GM12878 (cell line): ENCODE measurements at places on chromosomes 1 and 21. TPM values are rescaled to one million over a fixed set of nuclear protein-coding genes. Genes with fewer than 3 reads are reported as not detected.
A peak's percentile ranks its signal among the peaks of the same experiment; 100 is the strongest.

The HES5 gene
- polyA plus RNA-seq: not detected in 2 replicates

The OR2G6 gene
- polyA plus RNA-seq: 0.47 and 0.74 TPM in 2 replicates

The PROK1 gene
- polyA plus RNA-seq: not detected in 2 replicates

The ZSWIM5 gene
- 0.07 TPM in 1 of 2 replicates, not detected in the other for polyA plus RNA-seq

The RHBDL2 gene
- not detected in 2 replicates for polyA plus RNA-seq

The LCE1B gene
- 3.1 and 3.3 TPM in 2 replicates for polyA plus RNA-seq

The HSF2BP gene
- 0.14 and 0.53 TPM in 2 replicates for polyA plus RNA-seq

DNA sequence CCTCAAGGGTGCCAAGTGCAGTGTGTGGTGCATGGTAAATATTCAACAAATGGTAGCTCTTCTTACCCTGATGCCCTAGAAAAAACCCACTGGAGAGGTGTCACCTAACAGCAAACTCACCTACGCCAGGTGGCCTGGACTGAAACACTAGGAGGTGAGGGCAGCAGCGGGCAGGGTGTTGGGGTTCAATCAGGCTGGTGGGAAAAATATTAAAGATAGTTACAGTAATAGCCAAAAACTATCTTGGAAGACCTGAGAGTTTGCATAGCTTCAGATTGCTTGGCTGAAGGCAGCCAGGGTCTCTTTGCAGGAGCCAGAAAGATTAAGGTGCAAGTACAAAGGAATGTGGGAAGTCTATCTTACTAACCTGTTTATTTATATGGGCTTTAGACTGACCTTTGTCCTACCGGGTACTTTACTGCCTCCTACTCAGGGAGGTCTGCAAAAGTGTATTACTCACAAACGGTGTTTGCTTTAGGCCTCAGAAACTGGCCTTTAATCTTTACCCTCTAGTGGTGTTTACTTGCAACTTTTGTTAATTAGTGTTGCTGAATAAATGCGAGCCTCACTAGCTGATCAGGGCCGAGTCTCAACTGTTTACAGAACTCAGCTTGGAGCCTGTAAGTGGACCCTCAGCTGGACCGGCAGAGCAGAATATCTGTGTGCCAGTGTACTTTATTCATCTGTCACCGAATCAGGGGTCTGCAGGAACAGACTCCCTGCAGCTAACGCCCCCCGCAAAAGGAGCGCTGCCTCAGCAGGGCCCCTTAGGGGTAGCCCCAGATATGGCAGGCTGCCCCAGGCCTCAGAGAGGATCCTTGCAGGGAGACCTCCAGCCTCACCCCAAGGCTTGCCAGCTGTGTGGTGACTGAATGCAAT, 63.9 kb downstream of the SYF2 start:
- H3K36me3 ChIP-seq: no peaks in the 10 kb centered on the region
- no peak for DNase-seq
- no peak overlapping the region for H3K27ac ChIP-seq
- H3K4me3 ChIP-seq: no peak overlapping the region
- no peaks in the 10 kb centered on the region for H3K27me3 ChIP-seq

GRCh38 chr1:29032841-29033240, 90.9 kb downstream of the TMEM200B start:
- H3K4me1 ChIP-seq: no peaks in the 10 kb centered on the region
- H3K27ac ChIP-seq: no peak overlapping the region
- DNase-seq: no peak
- H3K4me3 ChIP-seq: no peak overlapping the region
- no peaks in the 10 kb centered on the region for H3K27me3 ChIP-seq
- H3K36me3 ChIP-seq: no peaks in the 10 kb centered on the region; the same call in 1 of the 2 replicates

- no peak overlapping the region for H3K27ac ChIP-seq
- no peaks in the 10 kb centered on the region for H3K4me1 ChIP-seq
- no peaks in the 10 kb centered on the region for H3K27me3 ChIP-seq
- no peaks in the 10 kb centered on the region; the same call in 1 of the 2 replicates for H3K36me3 ChIP-seq
- no peak overlapping the region for H3K4me3 ChIP-seq
- no peak for DNase-seq
These were observed 27.8 kb upstream of the ALDH9A1 start for GRCh38 chr1:165726169-165726568.

- no peak overlapping the region for H3K27ac ChIP-seq
- no peak for DNase-seq
- H3K4me1 ChIP-seq: no peaks in the 10 kb centered on the region
- H3K4me3 ChIP-seq: no peak overlapping the region
These were observed 49.0 kb downstream of the ABCA4 start for GRCh38 chr1:94071976-94072375.

- no peak overlapping the region for H3K4me3 ChIP-seq
- no peaks in the 10 kb centered on the region for H3K36me3 ChIP-seq
- H3K4me1 ChIP-seq: no peaks in the 10 kb centered on the region
- H3K27me3 ChIP-seq: 0 out of 2 replicates have a peak, but pooled peaks cover 3% of the 10 kb centered on the region
These were observed 143.2 kb upstream of the CSF3R start for GRCh38 chr1:36625935-36626310.

DNA sequence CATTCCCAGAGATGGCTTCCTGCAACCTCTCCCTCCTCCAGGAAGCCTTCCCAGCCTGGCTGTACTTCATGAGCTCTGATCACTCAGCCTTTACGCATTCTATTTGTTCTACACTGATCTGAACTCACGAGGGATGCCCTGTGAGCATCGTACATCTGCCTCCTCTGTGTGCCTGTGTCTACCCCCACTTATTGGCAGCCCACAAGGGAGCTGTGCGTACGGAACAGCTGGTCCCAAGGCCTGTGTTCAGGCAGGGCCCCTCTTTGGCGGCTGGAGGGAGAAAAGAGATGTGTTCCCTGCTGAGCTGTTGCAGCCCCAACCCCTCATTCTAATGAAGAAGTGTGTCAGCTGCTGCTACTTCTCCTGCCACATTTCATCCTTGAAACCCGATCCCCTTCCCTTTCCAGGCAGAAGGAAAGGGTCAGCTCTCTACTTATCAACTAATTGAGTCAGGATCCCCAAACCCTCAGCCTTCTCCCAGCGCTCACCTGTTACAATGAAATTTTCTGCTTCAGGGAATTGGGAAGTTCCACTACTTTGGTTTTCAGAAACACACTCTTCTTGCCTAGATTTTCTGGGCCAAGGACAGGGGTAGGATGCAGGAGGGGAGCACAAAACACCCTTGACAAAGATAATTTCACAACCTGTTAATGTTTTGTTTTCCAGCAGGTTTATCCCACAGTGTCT, 3.2 kb downstream of the INKA2 start:
- no peak for DNase-seq
- no peaks in the 10 kb centered on the region for H3K36me3 ChIP-seq

- H3K36me3 ChIP-seq: no peaks in the 10 kb centered on the region
- peaks cover 2% of the 10 kb centered on the region; the same call in 1 of the 2 replicates for H3K27me3 ChIP-seq
- peak overlapping the region; percentile 36; the same call in 1 of the 2 replicates for H3K4me3 ChIP-seq
- no peak overlapping the region for H3K27ac ChIP-seq
- DNase-seq: peak; percentile 59
These were observed 1.6 kb upstream of the MMP23B start for GRCh38 chr1:1630191-1630964.

DNA sequence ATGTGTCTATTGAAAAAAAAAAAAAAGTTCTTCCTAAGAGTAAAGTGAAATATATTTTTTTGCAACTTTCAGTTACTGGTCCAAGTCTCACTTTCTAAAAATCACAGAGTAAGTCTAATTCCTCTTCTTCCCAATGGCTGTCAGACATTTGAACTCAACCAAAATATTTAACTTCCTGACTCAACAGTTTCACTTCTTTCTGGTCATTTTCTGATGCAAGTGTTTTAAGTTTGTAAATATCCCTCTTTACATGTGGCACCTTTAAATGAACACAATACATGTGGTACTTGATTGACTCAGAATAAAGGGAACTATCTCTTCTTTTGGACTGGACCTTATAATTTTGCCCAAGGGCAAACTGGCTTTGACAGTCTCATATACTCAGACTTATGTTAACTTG, 76.7 kb downstream of the ASH1L start:
- no peaks in the 10 kb centered on the region for H3K4me1 ChIP-seq
- H3K27me3 ChIP-seq: no peaks in the 10 kb centered on the region
- DNase-seq: peak; percentile 25
- no peak overlapping the region; the same call in 1 of the 2 replicates for H3K27ac ChIP-seq
- no peak overlapping the region for H3K4me3 ChIP-seq

DNA sequence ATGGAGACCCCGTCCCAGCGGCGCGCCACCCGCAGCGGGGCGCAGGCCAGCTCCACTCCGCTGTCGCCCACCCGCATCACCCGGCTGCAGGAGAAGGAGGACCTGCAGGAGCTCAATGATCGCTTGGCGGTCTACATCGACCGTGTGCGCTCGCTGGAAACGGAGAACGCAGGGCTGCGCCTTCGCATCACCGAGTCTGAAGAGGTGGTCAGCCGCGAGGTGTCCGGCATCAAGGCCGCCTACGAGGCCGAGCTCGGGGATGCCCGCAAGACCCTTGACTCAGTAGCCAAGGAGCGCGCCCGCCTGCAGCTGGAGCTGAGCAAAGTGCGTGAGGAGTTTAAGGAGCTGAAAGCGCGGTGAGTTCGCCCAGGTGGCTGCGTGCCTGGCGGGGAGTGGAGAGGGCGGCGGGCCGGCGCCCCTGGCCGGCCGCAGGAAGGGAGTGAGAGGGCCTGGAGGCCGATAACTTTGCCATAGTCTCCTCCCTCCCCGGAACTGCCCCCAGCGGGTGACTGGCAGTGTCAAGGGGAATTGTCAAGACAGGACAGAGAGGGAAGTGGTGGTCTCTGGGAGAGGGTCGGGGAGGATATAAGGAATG, 505 bp downstream of the LMNA start:
- H3K27me3 ChIP-seq: no peaks in the 10 kb centered on the region
- H3K4me3 ChIP-seq: peak overlapping the region; percentile 94
- DNase-seq: no peak

DNA sequence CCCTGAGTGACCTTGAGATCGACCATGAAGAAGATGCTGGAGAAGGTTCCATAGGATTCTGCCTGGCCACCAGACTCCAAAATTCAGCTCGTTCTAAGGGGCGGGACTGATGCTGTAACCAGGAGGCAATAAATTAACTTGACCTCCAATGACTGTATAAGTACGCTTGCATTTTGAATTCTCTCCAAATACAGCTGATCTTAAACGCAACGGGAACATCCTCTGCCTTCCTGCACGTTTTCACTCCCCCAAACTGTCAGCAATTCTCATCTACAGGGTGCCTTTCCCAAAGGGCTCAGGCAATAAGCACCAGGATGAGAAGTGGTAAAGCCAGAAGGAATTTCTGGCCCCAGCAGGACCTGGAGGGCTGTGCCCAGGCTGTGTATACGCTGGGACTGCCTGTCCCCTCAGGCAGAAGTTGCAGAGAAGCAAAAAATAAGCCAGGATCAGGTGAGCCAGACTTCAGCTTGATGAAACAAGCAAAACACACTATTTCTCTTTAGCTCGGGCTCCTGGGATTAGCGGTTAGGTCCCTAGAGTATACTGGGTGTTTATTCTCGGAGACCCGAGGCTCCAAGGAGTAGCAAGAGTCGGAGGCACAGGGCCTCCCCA, 124.8 kb downstream of the LRIG2 start:
- no peaks in the 10 kb centered on the region; the same call in 1 of the 2 replicates for H3K27me3 ChIP-seq
- H3K27ac ChIP-seq: no peak overlapping the region
- H3K36me3 ChIP-seq: no peaks in the 10 kb centered on the region
- H3K4me1 ChIP-seq: no peaks in the 10 kb centered on the region; the same call in 1 of the 2 replicates

DNA sequence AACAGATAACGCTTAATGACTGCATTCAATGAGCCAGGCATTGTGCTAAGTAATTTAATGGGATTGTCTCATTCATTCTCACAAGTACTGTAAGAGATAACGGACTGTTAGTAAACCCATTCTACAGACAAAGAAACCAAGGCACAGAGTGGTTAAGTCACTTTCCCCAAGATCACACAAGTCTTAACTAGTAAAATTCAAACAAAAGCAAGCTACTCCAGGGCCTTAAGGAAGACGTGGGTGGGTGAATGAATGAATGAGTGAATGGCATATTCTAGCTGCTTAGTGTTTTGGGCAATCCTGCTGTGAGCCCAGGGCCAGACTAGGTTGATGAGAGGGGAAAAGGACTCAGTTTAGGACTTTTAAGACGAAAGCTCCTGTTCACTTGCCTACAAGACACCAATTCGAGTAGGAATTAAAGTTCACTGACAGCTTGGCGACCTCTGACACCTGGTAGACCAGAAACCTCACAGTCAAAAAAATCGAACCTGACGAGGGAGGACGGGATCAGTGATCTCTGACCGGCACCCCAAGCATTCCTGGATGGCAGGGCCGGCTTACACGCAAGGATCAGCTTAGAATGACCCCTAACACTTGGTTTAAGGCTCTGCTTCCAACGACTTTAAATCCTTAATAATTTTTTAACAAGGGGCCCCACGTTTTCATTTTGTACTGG, 557 bp downstream of the EMC1 start:
- peaks cover 13% of the 10 kb centered on the region for H3K4me1 ChIP-seq
- DNase-seq: no peak
- H3K27ac ChIP-seq: peak overlapping the region; percentile 97
- peak overlapping the region; percentile 98 for H3K4me3 ChIP-seq

DNA sequence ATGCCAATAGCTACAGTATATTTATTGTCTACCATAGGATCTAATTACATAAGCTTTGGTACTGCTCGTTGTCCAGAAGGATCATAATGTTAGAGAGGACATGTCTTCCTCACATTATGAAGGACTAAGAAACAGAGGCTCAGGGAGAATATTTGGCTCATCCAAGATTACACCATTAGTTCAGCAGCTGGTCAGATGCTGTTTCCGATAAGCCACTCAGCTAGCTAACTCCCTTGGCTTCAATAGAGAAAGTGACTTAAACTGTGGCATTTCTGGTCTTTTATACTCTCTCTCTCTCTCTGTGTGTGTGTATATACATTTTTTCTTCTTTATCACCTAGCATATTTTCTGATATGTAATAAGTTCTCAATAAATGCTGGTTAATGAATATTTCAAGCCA, 70.4 kb downstream of the DDR2 start:
- no peak overlapping the region for H3K27ac ChIP-seq
- no peaks in the 10 kb centered on the region for H3K27me3 ChIP-seq
- 0 out of 2 replicates have a peak, but pooled peaks cover 5% of the 10 kb centered on the region for H3K4me1 ChIP-seq
- no peaks in the 10 kb centered on the region for H3K36me3 ChIP-seq
- no peak for DNase-seq
- H3K4me3 ChIP-seq: no peak overlapping the region

DNA sequence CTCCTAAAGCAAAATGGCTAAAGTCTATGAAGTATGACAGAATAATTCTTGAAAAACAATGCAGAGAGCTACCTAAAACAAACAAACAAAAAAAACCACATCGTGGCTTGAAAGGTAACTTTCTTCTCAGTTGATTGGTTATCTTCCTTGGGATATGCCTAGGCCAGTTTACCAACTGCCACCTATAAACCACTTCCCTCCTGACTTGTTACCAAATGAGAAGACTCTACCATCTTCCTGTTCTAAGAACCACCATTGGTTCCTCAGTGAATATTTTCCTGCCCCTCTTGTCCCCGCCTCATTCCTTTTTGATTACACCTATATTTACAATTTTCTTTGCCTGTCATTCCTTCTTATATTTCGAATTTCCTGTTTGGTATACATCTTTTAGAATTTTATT, 336.6 kb downstream of the SIPA1L2 start:
- H3K36me3 ChIP-seq: no peaks in the 10 kb centered on the region
- H3K27ac ChIP-seq: no peak overlapping the region
- no peaks in the 10 kb centered on the region; the same call in 1 of the 2 replicates for H3K27me3 ChIP-seq
- H3K4me3 ChIP-seq: no peak overlapping the region
- DNase-seq: no peak

DNA sequence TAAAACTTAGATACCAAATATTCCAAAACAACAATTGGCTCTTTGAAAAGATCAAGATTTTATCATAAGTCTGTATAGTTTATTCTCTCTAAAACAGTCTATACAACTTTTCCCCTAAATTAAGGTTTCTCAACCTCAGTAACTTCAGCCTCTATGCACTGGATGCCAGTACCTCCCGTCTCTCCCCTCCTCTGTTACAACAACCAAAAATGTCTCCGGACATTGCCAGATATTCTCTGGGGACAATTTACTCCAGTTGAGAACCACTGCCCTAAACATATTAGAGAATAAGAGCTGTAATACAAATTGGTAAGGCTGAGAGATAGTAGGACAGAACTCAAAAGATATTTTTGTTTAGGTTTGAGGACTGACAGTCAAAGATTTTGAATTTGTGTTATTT, 71.6 kb downstream of the TMEM200B start:
- no peak overlapping the region for H3K4me3 ChIP-seq
- H3K4me1 ChIP-seq: no peaks in the 10 kb centered on the region
- H3K36me3 ChIP-seq: no peaks in the 10 kb centered on the region
- no peak overlapping the region for H3K27ac ChIP-seq
